ENCODE measurements at places on chromosomes 4 and X.

DNA sequence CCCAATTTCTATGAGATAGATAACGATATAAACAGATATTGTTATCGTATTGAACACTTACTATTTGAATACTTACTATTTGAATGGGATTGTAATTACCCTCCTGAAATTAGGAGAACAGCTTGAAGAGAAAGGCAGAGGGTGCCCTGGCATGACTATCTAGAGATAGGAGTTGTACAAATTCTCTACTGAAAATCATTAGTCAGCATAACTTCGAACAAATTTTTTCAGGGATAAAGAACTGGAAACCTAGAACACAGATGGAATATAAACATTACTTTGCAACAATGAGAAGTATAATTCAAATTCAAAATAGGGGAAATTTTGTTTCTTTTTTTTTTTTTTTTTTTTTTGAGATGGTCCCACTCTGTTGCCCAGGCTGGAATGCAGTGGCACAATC, 1096.8 kb downstream of the C4orf33 start:
- no peak for DNase-seq

GRCh38 chr4:102343964-102344519, 1.2 kb downstream of the SLC39A8 start:
- DNase-seq = no peak

- DNase-seq = no peak
These were observed 64.0 kb downstream of the SMAD1 start for GRCh38 chr4:145545538-145546174.

- no peak for DNase-seq
These were observed at the start of gene CLRN2 for GRCh38 chr4:17514865-17515264. CLRN2 (plus strand) TSS chr4:17515165; CDS start chr4:17515267, 102 bp downstream.

DNA sequence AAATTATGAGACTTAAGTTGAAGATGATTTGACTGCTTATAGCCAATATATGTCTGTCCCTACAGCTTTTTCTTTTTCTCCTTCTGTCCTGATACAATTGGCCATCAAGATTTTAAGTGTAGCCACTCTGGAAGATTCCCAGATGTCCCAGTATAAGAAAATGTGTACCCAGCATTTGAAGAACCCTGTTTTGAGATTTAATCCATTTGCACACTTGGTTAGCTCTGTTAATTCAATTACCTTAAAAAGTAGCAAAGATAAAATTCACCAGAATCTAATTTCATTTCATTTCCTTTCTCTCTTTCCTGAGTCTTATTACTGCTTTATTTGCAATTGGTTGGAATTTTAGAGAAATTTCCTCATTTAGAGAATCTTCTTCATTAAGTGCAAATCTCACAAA, 81.4 kb downstream of the DDIT4L start:
- no peak for DNase-seq

GRCh38 chrX:12867685-12868084, 813 bp downstream of the TLR7 start:
- no peak for DNase-seq

DNA sequence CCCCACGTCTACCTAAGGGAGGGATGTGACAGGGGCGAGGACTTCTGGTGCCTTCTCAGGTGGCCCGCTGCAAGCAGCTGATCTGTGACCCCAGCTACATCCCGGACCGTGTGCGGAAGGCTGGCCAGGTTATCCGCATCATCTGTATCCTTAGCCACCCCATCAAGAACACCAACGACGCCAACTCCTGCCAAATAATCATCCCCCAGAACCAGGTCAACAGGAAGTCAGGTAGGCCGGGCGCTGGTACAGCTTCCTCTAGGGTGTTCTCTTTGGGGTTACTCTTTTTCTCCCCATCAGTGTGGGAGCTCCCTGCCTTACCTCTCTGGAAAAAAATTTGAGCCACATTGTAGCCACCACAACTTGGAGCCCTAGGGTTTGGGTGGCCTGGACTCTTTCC, 2.4 kb upstream of the FAM50A start:
- no peak for DNase-seq

Data from head of caudate nucleus (tissue), 42 donors.